ENCODE measurements at places on chromosomes 7 and 10. TPM values are rescaled to one million over a fixed set of nuclear protein-coding genes. Genes with fewer than 3 reads are reported as not detected.

DNA sequence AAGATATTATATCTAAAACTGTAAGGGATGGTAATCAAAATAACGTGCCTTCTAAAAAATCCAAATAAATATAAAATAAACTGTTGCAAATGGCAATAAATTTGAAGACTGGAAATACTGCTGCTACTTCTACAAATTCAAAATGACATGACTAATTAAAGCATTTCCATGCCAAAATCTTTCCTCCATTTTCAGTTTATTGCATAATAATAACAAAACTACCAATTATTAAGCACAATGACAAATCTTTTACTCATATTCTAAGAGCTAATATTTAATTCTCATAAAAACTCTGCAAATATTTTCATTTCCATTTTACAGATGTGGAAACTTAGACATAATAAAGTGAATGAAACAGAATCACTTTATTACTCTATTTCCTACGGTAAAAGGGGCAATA, 38.8 kb upstream of the NEBL start:
- DNase-seq, result no peak

- no peak for DNase-seq
Observed at GRCh38 chr7:131321656-131322055, 6.0 kb upstream of the MKLN1 start.

GRCh38 chr7:151843181-151843580, 33.7 kb downstream of the PRKAG2 start:
- no peak for DNase-seq

DNA sequence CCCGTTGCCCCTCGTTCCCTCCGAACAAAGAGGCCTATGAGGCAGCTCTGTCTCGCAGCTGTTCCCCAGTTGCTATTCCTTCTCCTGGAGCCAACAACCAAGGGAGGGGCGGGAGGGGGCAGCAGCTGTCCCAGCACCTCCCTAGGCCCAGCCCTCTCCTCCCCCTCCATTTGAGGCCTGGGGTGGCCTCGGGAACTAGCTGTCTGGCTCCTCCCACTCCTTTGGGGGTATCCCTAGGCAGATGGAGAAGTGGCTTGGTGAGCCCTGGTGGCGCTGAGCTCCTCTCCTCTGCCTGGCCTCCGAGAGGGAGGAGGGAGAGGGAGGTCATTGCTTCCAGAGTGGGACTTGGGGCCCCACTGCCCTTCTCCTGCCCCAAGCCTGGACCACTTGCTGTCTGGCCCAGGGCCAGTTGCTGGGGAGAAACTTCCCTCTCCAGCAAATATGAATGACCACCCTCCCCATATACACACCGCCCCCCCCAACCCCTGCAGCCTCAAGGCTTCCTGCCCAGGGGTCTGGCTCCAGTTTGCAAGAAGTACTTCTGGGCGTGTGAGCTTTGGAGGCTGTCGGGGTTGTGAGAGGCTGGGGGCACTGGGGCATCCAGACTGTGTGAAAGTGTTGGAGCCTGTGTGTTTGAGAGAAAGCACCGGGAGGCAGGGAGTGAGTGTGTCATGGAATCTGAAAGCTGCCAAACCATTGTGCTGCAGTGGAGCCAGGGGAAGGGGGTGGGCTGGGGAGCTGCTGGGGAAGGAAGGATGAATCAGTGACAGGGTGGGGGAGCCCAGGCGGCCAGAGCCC, 3.1 kb downstream of the FLNC start:
- DNase-seq, result no peak

DNA sequence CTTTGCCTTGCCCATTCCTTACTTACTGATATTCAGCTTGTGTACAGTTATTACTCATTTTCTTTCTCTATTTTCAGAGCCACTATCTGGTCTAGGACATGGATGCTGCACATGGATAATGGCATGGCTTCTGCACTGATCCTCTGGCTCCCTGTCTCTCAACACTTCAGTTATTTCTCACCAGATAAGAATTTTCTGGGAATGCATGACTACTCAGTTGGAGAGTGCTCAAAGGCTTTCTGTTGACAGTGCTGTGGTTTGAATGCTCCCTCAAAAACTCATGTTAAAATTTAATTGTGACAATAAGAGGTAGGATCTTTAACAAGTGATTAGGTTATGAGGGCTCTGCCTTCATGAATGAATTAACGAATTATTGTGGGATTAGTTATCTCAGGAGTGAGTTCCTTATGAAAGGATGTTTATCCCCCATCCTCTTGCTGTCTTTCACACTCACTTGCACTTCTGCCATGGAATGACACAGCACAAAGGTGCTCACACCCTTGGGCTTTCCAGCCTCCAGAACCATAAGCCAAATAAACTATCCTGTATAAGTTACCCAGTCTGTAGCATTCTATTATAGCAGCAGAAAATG, 16.1 kb upstream of the PIK3CG start:
- no peak for DNase-seq

Gene UCMA
- total RNA-seq, result not detected

Gene MLXIPL
- not detected for total RNA-seq

Gene PRR15
- not detected for total RNA-seq

Gene CRTAC1
- total RNA-seq, result not detected
